NCI-H460 (cell line): ENCODE measurements at places on chromosomes 3 and 15.

DNA sequence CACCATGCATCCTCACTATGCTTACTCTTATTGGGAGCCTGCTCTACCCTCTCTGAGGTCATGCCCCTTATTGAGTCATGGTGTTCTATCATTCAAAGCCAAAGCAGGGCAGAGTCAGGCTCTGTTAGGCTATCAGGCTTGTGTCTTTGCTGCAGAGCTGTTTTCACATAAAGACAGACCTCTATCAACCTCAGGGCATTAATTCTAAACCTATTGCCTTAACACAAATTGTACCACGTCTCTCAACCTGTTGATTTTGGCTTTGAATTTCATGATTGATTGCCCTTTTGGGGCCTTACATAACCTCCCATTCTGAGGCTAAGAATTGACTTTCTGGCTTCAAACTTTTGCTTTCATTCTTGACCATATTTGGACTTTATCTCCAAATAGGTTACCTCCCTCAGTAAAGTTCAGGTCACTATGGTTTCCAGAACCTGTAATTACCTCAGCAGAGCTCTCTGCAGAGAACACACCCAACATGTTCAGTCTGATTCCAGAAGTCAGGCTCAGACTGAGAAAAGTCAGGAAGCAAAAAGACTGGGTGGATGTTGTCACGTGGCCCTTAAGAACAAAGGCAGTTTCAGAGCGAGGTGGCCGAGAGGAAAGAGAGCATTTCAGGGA lies 221.4 kb upstream of the NANOGP8 start:
- DNase-seq = no peak

DNA sequence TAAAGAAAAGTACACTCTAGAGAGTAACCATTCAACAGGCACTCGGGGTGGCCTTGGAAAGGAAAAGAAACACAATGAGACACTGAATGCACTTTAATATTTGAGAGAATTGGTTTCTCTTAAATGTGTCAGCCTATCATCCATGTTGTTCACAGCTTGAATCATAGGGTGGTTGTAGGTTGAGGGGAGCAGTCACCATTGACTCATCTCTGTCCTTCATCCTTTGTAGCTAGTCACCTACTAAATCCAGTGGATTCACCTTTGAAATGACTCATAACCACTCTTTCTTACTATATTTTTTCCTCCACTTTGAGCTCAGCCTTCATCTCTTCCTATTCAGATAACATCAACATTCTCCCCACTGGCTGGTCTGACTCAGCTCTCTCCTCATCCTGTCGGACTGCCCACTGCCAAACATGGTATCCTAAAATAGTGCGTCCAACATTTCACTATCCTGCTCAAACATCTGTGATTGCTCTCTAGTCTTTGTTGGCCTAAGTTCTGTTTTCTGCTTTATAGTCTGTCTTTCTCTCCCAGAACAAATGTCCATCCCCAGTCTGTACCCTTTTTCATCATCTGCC lies 182.7 kb upstream of the GADL1 start:
- DNase-seq = no peak

- DNase-seq = peak; percentile 83
These were observed 1.7 kb downstream of the CCDC9B start for GRCh38 chr15:40338921-40339620.

DNA sequence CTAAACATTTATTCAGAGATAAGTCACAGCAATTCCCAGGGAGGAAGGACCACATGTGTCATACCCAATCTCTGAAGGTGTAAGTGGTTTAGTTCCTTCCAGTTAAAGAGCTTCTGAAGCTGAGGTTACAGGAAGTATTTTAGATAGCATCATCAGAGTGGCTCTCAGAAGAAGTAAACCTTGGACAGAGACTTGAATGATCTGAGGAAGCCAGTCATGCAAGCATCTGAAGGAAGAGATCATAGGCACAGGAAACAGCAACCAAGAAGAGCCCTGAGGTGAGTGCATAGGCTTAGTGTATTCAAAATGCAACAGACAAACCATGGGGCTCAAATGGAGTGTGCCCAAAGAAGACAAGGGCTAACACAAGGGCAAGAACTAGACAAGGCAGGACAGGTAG lies 210.3 kb downstream of the ULK4 start:
- no peak for DNase-seq

GRCh38 chr3:127768346-127769008 lies 53.8 kb downstream of the MGLL start:
- DNase-seq = no peak
